Activated T-cell treated with anti-CD3 and anti-CD28 coated beads for 4 hours (primary cell): ENCODE measurements at places on chromosomes 12 and 14.
A peak's percentile ranks its signal among the peaks of the same experiment; 100 is the strongest.

- DNase-seq: no peak
Observed at GRCh38 chr12:38282886-38283285, 33.7 kb upstream of the ALG10B start.

GRCh38 chr12:38056701-38057689, 259.6 kb upstream of the ALG10B start:
- no peak for DNase-seq

DNA sequence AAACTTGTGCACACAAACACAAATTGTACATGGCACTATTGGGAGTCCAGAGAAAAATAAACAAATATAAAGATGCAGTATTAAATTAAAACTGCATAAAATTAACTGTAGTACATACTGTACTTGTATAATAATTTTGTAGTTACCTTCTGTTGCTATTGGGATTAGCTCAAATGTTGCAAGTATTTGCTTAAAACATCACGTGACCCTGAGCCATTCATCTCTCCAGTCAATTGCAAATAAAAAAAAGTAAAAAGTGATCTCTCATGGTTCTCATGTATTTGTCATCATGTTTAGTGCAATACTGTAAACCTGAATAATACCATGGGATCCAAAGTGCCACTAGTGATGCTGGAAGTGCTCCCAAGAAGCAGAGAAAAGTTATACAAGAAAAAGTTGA, 88.1 kb upstream of the NAV3 start:
- no peak for DNase-seq

DNA sequence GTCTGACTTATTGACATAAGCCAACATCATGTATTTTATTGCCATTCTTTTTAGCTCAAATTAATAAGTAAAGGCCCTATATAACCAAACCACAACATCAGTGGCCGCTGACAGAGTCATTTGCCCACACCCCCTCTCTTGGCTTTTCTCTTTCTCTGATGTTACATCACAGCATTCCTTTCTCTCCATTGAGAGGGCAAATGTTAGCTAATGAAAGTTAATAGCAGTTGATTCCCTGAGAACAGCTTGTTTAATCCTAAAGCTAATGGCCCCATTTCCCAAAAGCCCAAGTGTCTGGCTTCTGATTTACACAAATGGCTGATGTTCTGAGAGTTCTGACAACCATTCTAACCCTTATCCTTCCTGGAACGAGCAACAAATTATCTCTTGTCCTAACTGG, 308.8 kb downstream of the SNAPC1 start:
- no peak for DNase-seq

DNA sequence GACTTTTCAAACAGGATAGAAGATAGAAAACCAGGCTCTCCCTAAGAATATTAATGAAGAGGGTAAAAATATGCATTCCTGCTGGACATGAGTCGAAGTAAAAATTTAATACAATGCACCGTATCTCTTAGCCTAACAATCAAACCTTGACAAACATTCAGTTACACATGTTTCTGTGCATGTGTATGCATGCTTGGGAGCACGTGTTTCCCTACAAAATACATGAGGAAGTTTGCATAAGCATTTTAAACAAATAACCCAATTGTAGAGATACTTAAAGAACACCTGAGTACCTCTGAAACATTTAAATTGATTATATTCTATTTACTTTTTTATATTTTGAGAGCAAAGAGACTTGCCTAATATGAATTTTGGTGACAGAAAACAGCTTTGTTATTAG, 1763.7 kb upstream of the SEL1L start:
- DNase-seq: no peak

DNA sequence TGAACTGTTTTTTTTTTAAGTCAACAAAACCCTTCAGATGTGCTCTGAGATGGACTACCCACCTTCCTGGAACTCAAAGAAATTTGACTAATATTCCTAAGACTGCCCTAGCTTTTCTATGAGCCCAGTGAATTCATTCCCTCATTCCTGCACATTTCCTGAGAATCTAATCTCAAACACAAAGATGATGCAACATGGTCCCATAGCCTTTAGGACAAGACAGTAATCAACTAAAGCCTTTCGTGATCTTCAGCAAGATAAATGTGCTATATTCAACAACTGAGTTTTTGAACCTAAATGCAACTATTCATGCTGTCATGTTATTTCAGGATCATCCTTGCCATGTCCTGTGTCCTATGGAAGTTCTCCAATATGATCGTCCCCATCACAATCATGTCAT, 5.0 kb downstream of the SETD3 start:
- DNase-seq: no peak

GRCh38 chr12:112838731-112839130, 47.2 kb downstream of the RPH3A start:
- DNase-seq: no peak

- DNase-seq: peak; percentile 49
Observed at GRCh38 chr12:50088577-50089335, 3.6 kb downstream of the SMARCD1 start.

DNA sequence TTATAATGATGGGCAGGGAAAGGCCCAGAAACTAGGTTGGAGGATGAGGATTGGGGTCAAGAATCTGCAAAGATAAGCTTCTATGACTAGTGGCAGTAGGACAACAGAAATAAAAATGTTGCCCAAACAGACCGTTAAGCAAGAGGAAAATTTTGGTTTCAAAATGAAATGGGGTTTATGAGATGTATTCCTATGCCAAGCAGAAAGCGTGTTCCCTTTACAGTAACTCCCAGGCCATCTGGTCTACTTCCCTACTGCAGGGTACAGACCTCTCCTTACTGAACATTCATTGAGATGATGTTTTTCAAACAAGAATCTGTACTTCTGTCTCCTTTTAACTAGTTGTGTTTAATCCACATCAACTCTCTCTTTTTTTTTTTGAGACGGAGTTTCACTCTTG, 20.4 kb upstream of the TMEM229B start:
- DNase-seq: no peak

- no peak for DNase-seq
Observed at GRCh38 chr12:19301688-19302087, 137.6 kb upstream of the AEBP2 start.

DNA sequence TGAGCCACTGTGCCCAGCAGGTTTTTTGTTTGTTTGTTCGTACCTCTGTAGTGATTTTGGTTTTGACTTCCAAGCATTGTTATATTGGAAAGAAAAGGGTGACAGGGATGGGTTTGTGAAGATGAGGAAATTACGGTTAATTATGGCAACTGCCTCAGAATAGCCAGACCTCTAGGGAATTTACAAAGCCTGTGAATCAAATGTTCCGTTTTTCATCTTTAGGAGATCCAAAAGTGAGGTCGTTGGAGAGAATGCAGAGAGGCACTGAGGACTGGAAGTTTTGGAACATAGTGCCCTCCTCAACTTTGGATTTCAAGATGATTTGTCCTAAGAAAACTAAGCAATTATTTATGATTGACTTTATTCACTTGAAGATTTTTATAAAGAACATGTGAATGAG, 54.5 kb upstream of the EVL start:
- DNase-seq: no peak

DNA sequence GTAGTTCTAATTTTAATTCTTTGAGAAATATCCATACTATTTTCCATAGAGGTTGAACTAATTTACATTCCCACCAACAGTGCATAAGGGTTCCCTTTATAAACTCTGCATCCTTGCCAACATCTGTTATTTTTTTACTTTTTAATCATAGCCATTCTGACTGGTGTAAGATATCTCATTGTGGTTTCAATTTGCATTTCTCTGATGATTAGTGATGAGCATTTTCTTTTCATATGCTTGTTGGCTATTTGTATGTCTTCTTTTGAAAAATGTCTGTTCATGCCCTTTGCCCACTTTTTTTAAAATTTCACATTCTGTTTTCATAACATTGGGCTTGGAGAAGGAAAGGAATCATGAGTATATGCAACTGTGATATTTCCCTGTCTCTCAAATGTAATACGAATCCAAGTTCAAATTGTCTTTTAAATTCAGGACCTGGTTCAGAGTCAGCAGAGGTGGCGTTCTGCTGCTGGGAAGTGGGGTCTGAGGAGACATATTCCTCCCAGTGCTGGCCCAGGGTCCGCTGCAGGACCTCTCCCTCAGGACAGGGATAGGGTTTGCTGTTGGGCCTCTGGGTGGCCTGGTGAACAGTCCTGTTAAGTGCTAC, 81.2 kb upstream of the ETV6 start:
- no peak for DNase-seq

GRCh38 chr12:96219700-96220206, 25.6 kb downstream of the ELK3 start:
- DNase-seq: no peak

GRCh38 chr14:82422230-82422629, 888.6 kb upstream of the SEL1L start:
- no peak for DNase-seq

DNA sequence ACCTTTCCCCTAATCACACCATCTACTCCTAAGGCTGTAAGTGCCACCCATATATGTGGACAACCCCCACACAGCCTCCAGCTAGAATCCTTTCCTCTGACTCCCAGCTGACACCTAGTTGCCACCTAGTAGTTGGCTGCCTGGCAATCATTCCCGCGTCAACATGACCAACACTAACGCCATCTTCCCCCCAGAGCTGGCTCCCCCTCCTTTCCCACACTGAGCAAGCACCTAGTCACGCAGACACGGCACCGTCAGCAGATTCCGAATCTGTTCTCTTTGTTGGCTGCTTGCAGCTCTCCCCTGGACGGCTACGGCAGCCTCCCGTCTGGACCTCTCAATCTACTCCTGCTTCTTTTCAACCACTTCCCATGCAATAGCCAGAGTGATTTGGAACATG, 27.7 kb downstream of the UBR7 start:
- no peak for DNase-seq

DNA sequence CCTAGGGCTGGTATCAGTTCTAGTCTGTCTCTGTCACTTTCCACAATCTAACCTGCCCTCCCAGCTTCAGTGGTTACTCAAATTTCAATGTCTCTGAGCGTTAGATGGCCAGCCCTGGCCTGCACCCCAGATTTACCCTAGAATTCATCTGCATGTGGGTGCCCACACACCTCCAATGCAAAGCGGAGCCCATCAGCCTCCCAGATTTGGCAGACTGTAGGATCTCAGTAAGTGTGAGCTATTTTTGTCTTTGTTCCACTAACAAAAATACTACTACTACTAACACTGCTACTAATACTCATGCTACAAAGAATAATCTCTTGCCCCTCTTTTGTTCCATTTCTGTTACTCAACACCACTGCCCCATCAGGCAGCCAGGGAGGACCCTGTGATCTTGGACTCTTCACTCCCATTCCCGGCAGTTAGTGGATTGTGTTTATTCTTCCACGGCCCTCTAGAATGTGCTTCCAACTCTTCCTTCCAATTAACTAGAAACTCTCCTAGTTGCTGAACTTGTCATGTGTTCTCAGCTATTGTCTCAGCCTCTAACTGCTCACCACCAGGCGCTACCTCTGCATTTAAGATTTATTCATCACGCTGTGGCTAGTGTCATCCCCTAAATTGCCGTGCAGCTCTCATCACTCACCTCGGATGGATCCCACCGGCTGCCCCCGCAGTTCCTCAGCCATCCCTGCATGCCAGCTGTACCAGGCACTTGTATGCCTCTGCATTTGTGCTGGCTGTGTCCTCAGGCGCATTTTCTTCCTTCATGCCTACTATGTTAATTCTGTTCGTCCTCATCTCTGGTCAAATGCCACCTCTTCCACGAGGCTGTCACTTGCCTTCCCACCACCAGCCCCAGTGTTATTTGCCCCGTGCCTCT, 150.6 kb upstream of the HIF1A start:
- no peak for DNase-seq

GRCh38 chr12:56104815-56105608, 653 bp downstream of the PA2G4 start:
- DNase-seq: no peak

- DNase-seq: no peak
Observed at GRCh38 chr12:1815814-1816729, 4.3 kb upstream of the LRTM2 start.

DNA sequence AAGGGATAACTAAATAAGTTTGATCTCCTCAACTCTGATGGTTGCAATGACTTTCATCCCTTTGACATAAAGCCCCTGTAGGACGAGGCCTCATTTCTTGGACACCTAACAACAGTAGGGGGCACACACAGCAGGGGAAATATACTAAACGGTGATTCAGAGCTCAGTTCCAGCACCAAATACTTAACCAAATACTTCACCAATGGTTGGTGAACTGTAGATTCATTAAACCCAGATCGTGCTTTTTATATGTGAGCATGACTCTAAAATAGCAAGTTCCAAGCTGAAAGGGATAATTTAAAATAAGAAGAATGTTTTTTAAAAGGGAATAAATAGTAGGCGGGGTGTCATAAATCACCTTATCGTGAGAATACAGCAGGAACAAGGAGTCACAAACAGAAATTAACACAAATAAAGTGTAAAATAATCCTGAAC, 53.2 kb downstream of the ATG2B start:
- no peak for DNase-seq

- no peak for DNase-seq
Observed at GRCh38 chr12:3947781-3948180, 74.6 kb upstream of the PARP11 start.

DNA sequence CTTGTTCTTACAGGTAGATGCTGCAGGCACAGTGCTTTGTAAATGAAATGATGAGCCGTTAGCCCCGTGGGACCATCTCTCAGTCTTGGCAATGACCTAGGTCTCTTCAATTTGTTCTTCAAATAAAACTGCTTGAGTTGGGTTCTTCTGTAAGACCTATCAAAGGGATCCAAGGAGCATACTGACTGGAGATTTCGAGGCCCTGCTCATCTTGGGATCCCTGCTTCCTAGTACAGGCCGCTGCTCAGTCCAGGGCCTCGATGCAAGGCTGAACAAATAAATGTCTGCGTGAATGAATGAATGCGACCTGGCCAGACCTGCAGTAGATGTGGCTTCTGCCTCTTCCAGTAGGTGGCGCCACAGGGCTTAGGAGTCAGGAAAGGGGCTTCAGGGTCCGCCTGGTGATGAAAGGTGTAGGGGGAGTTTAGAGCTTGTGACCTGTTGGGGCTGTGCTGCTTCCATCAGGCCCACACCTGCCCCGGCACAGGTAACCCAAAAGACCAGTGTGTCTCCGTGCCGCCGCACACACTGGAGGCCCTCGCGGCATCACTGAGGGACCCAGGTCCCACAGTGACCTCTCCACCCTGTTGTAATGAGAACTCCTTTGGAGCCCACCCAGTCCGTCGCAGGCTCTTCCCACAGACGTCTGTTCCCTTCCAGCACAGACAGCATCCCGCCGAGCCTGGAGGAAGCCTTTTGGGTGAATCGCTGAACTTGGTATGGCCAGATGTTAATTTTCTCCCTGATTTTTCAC, 4.4 kb downstream of the CACNA1C start:
- DNase-seq: no peak

- no peak for DNase-seq
Observed at GRCh38 chr12:32549675-32550079, 129.4 kb upstream of the DNM1L start.

- no peak for DNase-seq
Observed at GRCh38 chr12:8504351-8504750, 9.0 kb upstream of the CLEC4D start.

DNA sequence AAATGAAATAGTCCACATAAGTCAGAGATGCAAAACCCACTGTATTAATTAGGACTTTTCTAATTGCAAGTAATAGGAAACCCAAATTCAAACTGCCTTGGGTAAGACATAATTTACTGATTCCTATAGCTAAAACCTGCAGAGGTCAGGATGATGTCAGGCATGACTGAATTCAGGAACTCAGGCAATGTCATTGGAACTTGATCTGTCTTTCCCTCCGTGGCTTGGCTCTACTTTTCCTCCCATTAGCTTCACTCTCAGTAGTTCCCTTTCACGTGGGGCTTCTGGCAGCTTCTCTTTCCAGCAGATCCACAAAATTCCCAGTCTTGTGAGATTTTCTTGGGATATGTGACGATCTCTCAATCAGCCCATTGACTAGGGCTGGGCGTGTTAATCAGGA, 2.4 kb upstream of the JDP2 start:
- no peak for DNase-seq

- DNase-seq: no peak
Observed at GRCh38 chr14:51041883-51042282, 53.0 kb downstream of the TRIM9 start.
